ENCODE measurements at places on chromosomes 16 and 17.

- DNase-seq, result peak; percentile 42
These were observed 792 bp downstream of the TMEM231 start for GRCh38 chr16:75555213-75555706.

GRCh38 chr17:38557836-38558727 lies 47.7 kb downstream of the SRCIN1 start:
- peak; percentile 94 for DNase-seq

DNA sequence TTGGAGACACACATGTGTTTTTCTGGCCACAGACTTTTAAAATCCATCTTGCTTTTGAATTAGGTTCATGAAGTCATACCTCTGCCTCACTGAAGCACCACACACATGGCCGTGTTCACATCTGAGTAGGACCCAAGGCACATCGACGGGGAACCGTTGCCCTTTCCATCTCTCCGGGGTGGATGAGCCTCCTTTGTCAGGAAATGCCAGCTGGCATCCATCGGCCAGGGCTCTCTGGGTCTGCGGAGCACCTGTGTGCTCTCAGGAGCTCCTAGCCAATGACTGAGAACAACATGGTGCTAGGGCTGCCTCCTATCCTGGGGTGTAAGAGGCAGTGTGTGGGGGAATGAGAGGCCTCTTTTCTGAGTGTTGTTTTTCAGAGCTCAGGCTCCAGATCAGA lies 24.5 kb upstream of the NKD1 start:
- DNase-seq, result no peak

DNA sequence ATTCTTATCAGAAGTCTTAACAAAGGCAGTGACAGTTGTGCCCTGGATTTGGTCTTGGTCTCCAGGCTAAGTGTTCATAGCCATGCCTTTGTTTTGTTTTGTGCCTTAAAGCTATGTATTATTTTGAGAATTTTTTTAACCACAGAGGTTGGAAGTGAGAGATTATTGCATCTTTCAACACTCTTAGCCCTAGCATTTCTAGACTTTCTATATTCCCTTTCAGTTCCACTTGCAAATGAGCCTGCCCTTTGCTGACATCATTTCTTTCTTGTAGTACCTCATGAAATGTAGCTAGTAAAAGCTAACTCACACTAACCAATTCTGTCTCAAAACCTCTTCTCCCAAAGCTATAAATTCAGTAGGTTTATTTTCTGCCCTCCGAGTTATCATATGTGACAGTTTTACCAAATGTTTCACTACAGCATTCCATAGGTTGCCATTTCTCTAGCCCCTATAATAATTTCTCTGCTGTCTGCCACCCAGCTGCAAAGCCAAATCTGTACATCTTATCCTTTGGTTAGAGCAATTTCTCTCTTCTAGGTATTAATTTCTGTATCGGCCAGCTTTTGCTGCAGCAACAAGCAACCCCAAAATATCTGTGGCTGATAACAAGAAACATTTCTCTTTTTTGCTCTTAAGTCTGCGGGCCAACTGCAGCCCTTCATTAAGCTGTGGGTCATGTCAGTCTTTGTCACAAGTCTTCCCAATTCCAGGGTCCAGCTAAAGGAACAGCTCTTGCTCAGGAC lies 14.2 kb upstream of the CCL1 start:
- DNase-seq, result no peak

DNA sequence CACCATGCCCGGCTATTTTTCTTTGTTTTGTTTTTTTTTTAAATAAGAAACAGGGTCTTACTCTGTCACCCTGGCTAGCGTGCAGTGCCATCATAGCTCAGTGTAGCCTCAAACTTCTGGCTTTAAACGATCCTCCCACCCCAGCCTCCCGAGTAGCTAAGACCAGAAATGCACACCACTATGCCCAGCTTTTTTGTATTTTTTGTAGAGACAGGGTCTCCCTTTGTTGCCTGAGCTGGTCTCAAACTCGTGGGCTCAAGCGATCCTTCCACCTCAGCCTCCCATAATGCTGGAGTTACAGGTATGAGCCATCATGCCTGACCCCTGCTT lies 59.7 kb downstream of the WWP2 start:
- DNase-seq, result no peak

GRCh38 chr16:55706739-55707384 lies 51.1 kb downstream of the SLC6A2 start:
- no peak for DNase-seq

DNA sequence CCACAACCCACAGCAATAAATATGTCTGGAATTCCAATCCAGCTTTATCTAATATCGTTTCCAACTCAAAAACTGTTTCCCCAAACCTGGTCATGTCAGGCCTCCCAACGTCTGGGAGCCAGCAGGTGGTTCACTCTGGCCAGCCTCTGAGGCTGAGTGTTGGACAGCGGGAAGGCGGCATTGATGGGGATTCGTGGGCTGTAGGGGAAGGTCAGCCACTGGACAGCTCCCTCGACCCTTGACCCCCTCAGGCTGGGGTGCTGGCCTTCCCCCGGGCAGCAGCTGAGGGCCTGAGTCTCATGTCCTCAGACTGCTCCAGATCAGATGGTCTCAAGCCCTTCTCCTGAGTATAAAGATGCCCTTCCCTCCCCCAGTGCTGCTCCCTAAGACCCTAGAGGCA lies 50.2 kb downstream of the SDK2 start:
- no peak for DNase-seq

GRCh38 chr16:27764869-27765675 lies 215.1 kb downstream of the KATNIP start:
- DNase-seq, result no peak

GRCh38 chr17:74245145-74245831 lies 28.7 kb upstream of the DNAI2 start:
- no peak for DNase-seq

- no peak for DNase-seq
These were observed 3.4 kb downstream of the CCP110 start for GRCh38 chr16:19527161-19527560.
